IPS DF 6.9 (cell line): ENCODE measurements at places on chromosomes 2 and 18.

- no peaks in the 10 kb centered on the region for H3K36me3 ChIP-seq
- no peak for DNase-seq
- H3K4me1 ChIP-seq, result peaks cover 2% of the 10 kb centered on the region; the same call in 1 of the 2 replicates
- H3K27me3 ChIP-seq, result no peaks in the 10 kb centered on the region
These were observed 17.4 kb downstream of the AGAP1 start for GRCh38 chr2:235511187-235511661.

DNA sequence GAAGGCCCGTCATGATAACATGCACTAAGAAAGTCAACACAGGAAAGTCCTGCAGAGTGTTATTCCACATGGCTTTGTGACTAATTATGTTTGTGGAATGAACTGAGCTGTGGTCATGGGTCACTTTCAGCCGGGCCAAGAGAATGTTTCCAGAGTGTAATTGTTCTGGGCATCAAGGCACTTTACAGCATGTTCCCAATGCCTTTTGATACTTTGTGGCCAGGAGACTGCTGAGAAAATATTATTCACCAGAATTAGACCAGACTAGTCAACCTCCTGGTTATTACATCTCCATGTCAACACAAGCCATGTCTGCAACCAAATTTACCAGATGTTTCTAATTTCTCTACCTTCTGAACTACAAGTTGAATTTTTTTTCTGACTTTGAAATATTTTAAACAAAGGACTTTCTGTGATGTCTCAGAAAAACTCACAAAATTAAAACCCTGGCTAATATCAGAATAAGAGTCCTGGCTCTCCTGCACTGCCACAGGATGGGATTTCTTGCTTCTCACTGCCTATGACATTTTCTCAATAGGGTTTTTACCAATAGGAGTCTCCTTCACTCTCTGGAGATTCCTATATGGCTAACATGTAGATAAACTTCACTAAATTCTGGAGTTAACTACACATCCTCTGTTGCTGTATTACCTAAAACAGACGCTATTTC lies 90.6 kb upstream of the WDR75 start:
- H3K4me3 ChIP-seq, result no peak overlapping the region
- no peak for DNase-seq
- no peaks in the 10 kb centered on the region for H3K36me3 ChIP-seq
- H3K27me3 ChIP-seq, result no peaks in the 10 kb centered on the region
- no peak overlapping the region for H3K27ac ChIP-seq
- H3K4me1 ChIP-seq, result no peaks in the 10 kb centered on the region

GRCh38 chr2:17617516-17617915 lies 77.0 kb downstream of the VSNL1 start:
- 0 out of 2 replicates have a peak, but pooled peaks cover 4% of the 10 kb centered on the region for H3K36me3 ChIP-seq
- H3K27me3 ChIP-seq, result no peaks in the 10 kb centered on the region
- no peak overlapping the region for H3K27ac ChIP-seq
- H3K4me3 ChIP-seq, result no peak overlapping the region
- H3K4me1 ChIP-seq, result no peaks in the 10 kb centered on the region; the same call in 1 of the 2 replicates

DNA sequence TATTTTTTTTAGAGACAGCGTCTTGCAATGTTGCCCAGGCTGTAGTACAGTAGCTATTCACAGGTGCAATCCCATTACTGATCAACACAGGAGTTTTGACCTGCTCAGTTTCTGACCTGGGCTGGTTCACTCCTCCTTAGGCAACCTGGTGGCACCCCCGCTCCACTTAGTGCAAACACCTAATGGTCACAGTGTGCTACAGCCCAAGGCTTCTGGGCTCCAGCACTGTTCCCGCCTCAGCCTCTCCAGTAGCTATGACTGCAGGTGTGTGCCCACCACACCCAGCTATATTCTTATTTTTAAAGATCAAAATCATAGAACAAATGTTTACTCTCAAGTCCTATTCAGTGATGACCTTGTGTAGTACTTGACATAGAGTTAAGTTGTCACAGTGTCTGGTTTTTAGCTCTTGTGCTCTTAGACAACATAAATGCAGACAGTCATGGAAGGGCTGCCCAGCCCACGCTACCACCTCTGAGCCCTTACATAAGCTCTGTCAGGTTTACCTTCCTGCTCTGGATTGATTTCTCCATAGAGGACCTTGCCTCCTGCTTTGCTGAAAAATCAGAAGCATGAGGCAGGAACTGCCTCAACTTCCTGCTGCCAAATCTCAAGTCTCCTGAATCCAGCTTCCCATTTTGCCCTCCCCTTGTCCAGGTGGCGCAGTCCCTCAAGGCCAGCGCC lies 82.2 kb upstream of the SLC1A4 start:
- H3K4me1 ChIP-seq, result no peaks in the 10 kb centered on the region; the same call in 1 of the 2 replicates
- no peak overlapping the region for H3K27ac ChIP-seq
- no peaks in the 10 kb centered on the region for H3K27me3 ChIP-seq
- H3K4me3 ChIP-seq, result no peak overlapping the region

DNA sequence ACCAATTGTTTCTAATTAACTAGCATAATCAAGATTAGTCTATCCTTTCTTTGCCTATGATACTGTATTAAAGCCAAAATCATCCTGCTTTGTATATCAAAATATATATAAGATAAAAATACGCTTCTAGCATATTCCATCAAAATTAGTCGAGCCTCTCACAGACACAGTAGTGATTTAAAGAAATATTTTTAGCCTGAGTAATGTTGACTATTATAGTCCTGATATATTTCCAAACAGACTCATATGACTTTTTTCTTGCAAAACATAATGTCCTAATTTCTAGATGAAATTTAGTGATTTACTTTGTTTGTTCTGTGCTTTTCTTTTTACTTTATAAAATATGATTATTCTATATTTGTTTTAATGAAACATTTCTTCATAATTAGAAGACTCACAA lies 30.9 kb downstream of the FAP start:
- H3K4me1 ChIP-seq, result no peaks in the 10 kb centered on the region
- DNase-seq, result no peak
- H3K4me3 ChIP-seq, result no peak overlapping the region
- H3K27me3 ChIP-seq, result no peaks in the 10 kb centered on the region
- H3K27ac ChIP-seq, result no peak overlapping the region

GRCh38 chr2:80529466-80530165 lies 225.1 kb upstream of the LRRTM1 start:
- no peak overlapping the region for H3K27ac ChIP-seq
- DNase-seq, result no peak
- no peak overlapping the region for H3K4me3 ChIP-seq
- H3K36me3 ChIP-seq, result no peaks in the 10 kb centered on the region
- no peaks in the 10 kb centered on the region for H3K27me3 ChIP-seq
- H3K4me1 ChIP-seq, result no peaks in the 10 kb centered on the region

GRCh38 chr2:106147159-106147558 lies 46.9 kb downstream of the UXS1 start:
- no peak overlapping the region for H3K27ac ChIP-seq
- no peak overlapping the region for H3K4me3 ChIP-seq
- peaks cover 3% of the 10 kb centered on the region; the same call in 1 of the 2 replicates for H3K36me3 ChIP-seq
- no peak for DNase-seq
- no peaks in the 10 kb centered on the region for H3K27me3 ChIP-seq

DNA sequence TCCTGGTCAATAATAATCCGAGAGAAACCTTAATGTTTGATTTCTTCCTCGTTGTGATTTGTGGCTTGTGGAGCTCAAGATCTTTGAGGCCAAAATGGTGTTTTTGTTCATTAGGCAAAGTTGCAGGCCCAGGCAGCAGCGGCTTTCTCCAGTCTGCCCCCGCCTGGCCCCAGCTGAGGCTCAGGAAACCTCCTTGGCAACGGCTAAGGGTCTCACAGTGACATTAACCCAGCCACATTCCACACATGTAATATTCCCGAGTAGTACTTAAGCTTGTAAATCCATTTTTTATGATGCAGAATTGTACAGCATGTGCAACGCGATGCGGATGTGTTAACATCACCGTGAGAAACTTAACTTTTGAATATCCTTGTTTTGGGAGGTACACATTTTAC lies 200.1 kb downstream of the BCL11A start:
- H3K27me3 ChIP-seq, result no peaks in the 10 kb centered on the region
- H3K36me3 ChIP-seq, result no peaks in the 10 kb centered on the region
- no peak for DNase-seq
- H3K4me1 ChIP-seq, result no peaks in the 10 kb centered on the region
- H3K27ac ChIP-seq, result no peak overlapping the region
- H3K4me3 ChIP-seq, result no peak overlapping the region

DNA sequence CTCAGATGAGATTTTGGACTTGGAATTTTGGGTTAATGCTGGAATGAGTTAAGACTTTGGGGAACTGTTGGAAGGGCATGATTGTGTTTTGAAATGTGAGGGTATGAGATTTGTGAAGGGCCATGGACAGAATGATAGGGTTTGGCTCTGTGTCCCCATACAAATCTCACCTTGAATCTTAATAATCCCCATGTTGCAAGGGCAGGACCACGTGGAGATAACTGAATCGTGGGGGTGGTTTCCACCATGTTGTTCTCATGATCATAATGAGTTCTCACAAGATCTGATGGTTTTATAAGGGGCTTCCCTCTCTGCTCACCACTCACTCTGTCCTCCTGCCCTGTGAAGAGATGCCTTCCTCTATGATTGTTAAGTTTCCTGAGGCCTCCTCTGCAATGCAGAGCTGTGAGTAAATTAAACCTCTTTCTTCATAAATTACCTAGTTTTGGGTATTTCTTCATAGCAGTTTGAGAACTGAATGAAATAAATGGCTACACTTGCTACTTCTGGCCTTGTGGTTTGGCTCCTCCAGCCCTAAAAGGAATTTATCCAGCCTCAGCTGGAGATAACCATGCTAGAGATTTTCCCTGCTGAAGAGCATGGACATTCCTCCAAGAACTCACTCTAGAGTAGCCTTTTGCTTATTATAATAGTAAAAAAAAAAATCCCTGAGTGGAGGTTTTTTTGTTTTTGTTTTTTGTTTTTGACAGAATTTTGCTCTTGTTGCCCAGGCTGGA lies 144.3 kb upstream of the TFPI start:
- H3K27me3 ChIP-seq, result no peaks in the 10 kb centered on the region
- H3K4me1 ChIP-seq, result no peaks in the 10 kb centered on the region; the same call in 1 of the 2 replicates
- no peak overlapping the region for H3K27ac ChIP-seq
- DNase-seq, result no peak
- no peaks in the 10 kb centered on the region for H3K36me3 ChIP-seq

DNA sequence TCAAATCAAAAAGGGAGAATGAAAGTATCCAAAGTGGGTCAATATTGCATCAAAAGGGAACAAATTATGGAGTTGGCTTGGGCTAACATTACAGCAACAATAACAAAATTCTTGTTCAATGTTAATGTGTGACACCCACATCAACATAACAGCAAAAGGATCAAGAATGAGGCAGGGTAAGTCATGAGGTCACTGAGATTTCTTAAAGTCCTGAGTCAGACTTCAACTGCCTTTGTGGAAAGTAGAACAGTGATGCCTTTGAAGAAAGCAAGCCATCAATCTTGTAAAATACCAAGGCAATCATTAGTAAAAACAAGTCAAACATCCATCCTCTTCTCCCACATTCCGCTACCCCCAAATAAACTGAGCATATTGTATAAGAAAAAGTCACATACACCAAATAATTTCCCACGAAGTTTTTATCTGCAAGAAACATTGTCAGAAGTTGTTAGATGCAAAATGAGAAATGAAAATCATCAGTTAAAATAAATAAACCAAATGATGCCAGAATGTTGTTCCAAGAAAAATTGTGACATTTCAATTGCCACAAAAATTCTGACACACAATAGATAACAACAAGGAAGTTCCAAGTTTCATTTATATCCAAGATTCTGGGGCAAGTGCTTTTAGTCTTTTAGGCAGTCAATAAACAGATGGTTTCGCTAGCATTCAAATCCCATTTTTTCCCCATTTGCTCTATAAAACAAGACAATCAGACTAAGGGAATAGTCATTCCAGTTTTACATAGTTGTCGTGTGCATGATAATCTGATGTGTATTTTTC lies 216.1 kb upstream of the SETBP1 start:
- H3K4me3 ChIP-seq, result no peak overlapping the region
- no peak for DNase-seq
- no peak overlapping the region for H3K27ac ChIP-seq
- H3K36me3 ChIP-seq, result no peaks in the 10 kb centered on the region

- no peaks in the 10 kb centered on the region for H3K4me1 ChIP-seq
- no peak for DNase-seq
- no peak overlapping the region for H3K27ac ChIP-seq
- H3K4me3 ChIP-seq, result no peak overlapping the region
- H3K27me3 ChIP-seq, result no peaks in the 10 kb centered on the region
These were observed 65.1 kb upstream of the CTLA4 start for GRCh38 chr2:203802342-203803052.

GRCh38 chr18:59301929-59302328 lies 16.5 kb downstream of the CPLX4 start:
- H3K36me3 ChIP-seq, result no peaks in the 10 kb centered on the region
- H3K4me1 ChIP-seq, result no peaks in the 10 kb centered on the region
- no peak for DNase-seq
- no peaks in the 10 kb centered on the region for H3K27me3 ChIP-seq

DNA sequence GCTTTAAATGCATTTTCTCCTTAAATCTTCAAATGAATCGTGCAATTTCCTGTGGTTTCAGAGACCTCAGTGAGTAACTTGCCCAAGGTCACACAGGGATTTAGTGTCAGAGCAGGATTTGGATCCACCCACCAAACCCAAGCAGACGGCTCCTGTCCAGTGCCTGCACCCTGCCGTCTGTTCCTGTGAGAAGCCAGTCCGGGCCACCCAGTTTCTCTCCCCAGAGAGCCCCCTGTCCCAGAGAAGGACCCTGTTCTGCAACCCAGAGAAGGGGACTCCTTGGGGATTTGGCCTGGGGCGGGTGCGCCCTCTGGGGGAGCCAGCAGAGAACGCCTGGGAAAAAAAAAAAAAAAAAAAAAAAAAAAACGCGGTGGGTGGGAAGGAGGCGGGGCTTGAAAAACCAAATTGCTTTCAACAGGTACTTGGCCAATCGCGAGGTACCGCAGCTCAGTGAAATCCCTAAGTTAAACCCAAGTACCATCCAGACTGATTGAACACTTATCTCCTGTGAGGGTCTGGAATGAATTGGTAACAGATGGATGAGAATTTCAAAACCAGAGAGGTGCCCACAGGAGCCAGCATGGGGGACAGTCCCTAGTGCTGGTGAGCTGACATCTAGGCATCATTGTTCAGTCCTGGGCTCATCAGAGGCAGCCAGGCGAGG lies 30.9 kb upstream of the REEP1 start:
- H3K27ac ChIP-seq, result no peak overlapping the region
- DNase-seq, result peak; percentile 45
- H3K4me3 ChIP-seq, result no peak overlapping the region
- no peaks in the 10 kb centered on the region for H3K27me3 ChIP-seq
- H3K4me1 ChIP-seq, result no peaks in the 10 kb centered on the region
- no peaks in the 10 kb centered on the region for H3K36me3 ChIP-seq

- H3K4me3 ChIP-seq, result no peak overlapping the region
- H3K27ac ChIP-seq, result no peak overlapping the region
- H3K36me3 ChIP-seq, result no peaks in the 10 kb centered on the region
These were observed 58.3 kb upstream of the UPP2 start for GRCh38 chr2:158043181-158043948.

DNA sequence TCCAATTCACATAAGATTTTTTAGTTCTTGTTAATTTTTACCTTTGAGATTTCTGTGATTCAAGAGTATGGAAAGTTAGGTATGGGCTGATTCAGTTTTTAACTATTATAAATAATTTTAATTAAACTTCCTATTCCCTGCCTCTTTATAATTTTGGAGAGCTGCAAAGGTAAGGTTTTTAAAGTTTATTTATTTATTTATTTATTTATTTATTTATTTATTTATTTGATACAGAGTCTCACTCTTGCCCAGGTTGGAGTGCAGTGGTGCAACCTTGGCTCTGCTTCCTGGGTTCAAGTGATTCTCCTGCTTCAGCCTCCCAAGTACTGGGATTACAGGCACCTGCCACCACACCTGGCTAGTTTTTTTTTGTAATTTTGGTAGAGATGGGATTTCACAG lies 215.5 kb upstream of the FIGN start:
- H3K27ac ChIP-seq, result no peak overlapping the region
- H3K27me3 ChIP-seq, result no peaks in the 10 kb centered on the region
- H3K4me3 ChIP-seq, result no peak overlapping the region
- DNase-seq, result no peak
- no peaks in the 10 kb centered on the region for H3K4me1 ChIP-seq
